Muscle of leg (tissue), 16 donors: ENCODE measurements at places on chromosomes 16 and 17.

DNA sequence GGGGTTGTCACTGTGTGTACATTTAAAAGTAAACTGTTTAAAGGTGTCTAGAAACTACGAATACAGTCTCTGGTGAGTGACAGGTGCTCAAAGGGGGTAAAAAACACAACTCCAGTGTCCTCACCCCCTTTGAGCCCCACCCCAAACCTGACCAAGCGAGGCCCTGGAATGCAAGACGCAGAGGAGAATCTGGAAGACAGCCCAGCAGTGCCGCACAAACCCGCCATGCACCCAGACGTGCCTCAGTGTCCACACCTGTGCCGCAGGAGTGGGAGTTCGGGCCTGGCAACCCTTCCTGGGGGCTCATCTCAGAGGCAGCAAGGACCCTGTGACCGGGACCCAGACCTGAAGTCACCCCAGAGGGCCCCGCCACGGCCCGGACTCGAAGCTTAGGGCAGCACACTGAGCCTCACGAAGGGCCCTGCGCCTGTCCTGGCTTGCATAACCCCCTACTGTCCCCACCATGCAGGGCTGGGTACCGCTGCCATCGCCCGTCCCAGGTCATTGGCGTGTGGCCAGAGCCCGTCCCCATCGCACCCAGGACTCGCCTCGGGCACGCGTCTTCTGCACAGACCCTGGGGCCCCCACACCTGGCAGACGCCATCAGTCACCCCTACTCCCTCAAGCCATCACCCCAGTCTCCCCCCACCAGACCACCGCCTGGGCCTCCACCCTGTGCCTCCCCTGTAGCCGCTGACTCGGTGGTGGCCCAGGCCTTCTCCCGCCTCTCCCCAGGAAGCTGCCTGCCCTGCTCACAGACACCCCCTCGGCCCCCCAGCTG lies 33.0 kb upstream of the ZC3H18 start:
- no peak for DNase-seq

GRCh38 chr16:78816499-78817195 lies 717.2 kb downstream of the WWOX start:
- DNase-seq: peak; percentile 96

GRCh38 chr16:80594756-80595155 lies 54.0 kb downstream of the DYNLRB2 start:
- no peak for DNase-seq

- peak; percentile 76 for DNase-seq
Observed at GRCh38 chr17:74431568-74432423, at the start of gene GPRC5C. Gene GPRC5C (plus strand): TSS chr17:74432088. CDS start chr17:74439777, 7,689 bp downstream.

GRCh38 chr17:48617471-48618255 lies 2.6 kb upstream of the HOXB8 start:
- DNase-seq: no peak

DNA sequence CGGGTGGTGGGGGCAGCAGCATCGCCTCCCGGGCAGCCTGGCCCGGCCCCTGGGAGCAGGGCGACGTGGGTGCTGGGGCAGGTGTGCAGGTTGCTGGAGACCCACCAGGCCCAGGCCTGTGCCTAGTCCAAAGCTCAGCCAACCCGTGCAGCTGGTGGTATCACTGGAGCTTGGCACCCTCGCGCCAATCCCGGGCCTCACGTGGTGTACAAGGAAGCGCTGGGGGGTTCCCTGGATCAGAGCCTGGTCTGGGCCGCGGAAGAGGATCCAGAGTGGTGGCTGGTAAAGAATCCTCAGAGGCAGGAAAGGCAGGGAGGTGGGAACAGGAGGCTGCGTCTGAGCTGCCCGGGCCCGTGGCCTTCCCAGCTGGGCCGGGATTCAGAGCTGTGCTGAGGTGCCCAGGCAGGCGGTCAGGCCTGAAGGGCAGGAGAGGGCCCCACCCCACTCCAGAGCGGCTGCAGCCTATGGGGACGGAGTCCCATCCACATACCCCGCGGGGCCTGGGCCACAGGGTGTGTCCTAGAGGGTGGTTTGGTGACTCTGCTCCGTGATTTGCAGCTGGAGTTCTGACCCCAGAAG lies 36.2 kb downstream of the ZFPM1 start:
- DNase-seq: no peak

DNA sequence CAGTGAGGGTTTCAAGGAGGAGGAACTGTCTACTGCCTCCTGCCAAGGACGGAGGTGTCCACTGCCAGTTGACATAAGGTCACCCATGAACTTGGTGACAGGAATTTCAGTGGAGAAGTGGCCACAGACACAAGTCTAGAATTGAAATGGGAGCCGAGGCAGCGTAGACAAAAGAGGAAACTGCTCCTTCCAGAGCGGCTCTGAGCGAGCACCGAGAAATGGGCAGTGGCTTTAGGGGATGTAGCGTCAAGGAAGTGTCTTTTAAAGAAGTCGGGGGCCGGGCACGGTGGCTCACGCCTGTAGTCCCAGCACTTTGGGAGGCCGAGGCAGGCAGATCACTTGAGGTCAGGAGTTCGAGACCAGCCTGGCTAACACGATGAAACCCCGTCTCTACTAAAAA lies 3.1 kb upstream of the SERPINF1 start:
- no peak for DNase-seq

DNA sequence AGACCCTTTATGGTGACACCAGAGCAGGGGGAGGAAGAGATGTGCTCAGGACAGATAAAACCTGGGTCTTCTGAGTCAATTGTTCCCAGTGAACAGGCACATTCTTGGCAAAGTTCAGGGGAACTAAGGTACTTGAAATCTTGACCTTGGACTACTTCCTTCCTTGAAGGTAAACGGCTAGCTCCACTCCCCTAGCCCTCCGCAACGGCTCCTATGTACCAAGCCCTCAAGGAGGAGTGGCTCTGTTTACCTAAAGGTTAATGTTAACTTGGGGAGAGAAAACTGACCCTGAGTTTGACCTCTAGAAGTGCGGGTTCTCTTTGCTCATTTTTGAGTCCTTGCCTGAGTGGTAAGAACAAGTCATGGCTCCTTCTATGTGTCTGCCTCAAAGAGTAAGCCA lies 7.8 kb downstream of the TTLL6 start:
- no peak for DNase-seq

- peak; percentile 56 for DNase-seq
Observed at GRCh38 chr17:74252211-74252610, 21.8 kb upstream of the DNAI2 start.

DNA sequence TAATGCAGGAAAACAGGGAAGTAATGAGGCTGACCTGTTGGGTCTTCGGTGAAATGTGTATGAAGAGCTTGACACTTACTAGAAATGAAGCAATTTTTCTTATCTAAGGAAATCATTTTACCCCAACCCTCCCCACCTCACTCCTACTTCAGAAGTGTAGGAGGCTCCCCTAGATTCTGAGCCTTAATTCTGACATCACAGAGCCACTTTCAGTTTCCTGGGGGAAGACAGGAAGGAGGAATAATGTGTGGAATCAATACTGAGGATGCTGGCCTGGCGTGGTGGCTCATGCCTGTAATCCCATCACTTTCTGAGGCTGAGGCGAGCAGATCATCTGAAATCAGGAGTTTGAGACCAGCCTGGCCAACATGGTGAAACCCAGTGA lies 20.3 kb downstream of the FBRS start:
- DNase-seq: no peak

- DNase-seq: peak; percentile 52
Observed at GRCh38 chr17:11925262-11926021, 71.8 kb downstream of the ZNF18 start.

DNA sequence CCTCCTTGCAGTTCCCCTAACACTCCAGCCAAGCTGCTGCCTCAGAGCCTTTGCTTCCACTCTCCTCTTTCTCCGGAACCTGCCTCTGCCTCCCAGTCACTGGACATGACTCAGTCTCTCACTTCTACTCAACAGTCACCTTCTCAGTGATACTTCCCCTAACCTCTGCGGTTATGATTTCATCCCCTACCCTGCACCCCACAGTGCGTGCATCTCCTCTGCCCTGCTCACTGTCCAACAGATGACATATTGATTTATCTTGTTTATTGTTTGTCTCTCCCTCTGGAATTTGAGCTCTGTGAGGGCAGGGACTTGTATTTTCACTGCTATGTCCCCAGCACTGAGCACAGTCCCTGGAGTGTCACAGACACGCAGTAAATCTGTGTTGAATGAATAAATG lies 100.7 kb downstream of the CYLD start:
- DNase-seq: no peak

GRCh38 chr16:49651996-49652395 lies 203.9 kb downstream of the ZNF423 start:
- DNase-seq: no peak

DNA sequence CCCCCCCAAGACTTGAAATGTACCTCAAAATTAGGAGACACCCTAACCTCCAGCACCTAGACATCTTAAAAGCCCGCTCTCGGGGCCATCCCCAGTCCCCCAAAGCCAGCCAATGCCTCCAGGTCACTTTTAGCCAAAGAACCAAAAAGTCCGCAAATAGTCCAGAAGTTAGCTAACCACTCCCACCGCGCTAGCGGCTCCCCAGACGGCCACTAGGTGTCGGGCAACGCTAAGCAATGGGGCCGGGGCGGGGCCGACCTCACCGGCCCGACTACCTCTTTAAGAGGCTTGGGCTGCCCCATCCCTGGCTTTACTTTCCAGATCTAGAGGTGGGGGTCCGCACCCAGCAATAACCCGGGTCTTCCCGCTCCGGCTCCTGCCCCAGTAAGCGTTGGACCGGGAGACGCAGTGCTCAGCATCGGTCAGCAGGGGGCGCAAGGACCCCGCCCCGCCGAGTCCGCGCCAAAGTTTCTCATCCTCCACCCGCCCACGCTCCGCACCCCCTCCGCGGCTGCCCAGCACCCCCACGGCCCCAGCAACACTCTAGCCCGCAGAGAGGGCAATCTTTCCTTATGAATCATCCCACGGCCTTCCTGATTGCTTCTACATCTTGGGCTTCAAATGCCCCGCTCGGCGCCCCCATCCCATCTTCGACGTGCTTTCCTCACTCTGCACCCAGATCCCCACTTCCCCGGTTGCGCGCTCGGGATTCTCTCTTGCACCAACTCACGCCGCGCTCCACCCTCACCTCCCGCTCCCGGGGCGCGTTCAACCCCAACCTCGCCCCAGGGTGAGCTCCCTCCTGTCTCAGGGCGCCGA lies 765 bp downstream of the COL1A1 start:
- peak; percentile 96 for DNase-seq

DNA sequence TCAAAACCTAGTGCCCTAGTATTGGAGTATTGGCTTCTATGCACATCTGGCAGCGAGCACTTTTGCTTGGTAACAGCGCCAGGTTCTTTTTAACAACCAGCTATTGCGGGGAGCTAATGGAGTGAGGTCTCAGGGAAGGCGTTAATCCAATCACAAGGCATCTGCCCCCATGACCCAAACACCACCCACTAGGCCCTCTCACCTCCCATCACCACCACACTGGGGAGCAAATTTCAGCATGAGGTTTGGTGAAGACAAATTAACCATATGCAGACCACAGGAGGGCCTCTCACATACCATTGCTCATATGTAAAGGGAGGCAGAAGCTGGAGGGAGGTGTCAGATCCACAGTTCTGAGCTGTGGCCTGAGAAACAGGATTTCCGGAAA lies 893 bp upstream of the ODF4 start:
- no peak for DNase-seq

- DNase-seq: peak; percentile 69
Observed at GRCh38 chr17:43169561-43170139, 1.4 kb upstream of the NBR1 start.

DNA sequence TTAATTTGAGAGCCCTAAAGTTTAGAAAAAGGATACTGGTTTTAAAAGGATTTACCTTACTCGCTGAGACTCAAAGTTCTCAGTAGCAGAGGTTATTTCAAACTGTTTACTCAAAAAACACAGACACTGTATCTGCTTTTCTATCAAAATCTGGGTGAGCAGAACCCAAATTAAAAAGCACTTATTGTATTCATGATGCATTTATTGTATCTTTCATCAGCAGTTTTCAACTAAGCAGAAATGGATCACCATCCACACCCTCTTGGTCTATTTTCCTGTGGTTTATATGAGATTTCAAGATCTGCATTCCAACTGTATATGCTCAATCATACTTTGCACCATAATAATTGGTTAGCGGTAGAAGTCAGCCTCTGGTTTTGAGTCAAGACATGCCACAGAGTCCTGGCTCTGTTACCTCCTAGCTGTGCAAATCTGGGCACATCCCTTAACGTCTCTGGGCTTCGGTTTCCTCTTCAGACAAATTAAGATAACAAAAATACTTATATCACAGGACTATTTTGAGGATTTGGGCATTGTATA lies 109.5 kb downstream of the ASIC2 start:
- no peak for DNase-seq

DNA sequence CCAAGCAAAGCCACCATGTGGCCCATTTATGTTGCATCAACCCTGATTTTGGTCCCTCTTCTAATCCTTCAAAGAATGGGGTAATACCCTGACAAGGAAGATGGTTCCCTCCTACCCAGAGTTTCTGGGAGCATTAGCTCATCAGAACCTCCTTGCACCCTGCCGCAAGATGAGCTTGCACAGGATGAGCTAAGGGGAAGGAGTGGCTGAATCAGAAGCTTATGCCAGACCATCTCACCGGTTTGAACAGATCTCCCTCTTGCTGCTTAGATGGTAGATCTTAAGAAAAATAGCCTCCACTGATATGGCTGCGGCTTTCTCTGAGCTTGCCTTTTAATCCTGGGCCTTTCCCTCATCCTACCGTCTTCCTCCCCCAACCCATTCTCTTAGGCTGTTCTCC lies 175.1 kb downstream of the SOX9 start:
- no peak for DNase-seq

DNA sequence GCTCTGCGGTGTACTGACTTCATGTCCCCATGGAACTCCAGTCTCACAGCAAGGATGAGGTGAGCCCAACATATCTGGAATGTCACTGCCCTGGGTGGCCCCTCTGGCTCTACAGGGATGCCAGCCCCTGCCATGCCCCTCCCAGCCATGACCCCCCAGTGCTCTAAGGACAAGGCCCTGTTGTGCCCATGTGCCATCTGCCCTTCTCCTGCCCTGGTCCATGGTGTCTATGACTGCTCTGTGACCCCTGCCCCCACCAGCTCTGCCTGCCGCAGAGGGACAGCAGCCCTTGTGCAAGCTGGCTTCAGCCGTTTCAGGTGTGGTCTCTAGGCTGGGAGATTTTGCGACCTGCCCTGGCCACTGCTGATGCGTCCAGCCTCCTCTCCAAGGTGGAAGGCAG lies 40.3 kb downstream of the TK2 start:
- no peak for DNase-seq

GRCh38 chr16:81367821-81368220 lies 53.1 kb downstream of the GAN start:
- no peak for DNase-seq

DNA sequence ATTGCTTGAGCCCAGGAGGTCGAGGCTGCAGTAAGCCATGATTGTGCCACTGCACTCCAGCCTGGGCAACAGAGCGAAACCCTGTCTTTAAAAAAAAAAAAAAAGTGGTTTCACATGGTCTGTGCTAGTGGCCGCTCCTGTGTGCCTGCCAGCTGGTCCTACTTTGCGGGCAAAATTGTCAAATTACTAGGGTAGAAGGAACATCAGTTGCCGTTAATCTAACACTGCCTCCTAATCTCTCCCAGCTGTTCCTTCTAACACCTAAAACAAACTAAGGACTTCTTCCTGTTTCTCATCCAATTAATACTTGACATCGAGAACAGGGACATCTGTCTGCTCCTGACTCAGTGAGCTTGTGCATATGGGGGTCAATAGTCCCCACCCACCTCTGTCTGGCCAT lies 23.9 kb downstream of the TMEM11 start:
- DNase-seq: no peak
